Activated CD4-positive, CD25-positive, alpha-beta regulatory T cell treated with anti-CD3 and anti-CD28 coated beads, Interleukin-2, amount 50 U/mL, for 72 hours (primary cell): ENCODE measurements at places on chromosomes 11 and 22.

- DNase-seq = no peak
Observed at GRCh38 chr11:71156301-71156700, 96.1 kb downstream of the SHANK2 start.

DNA sequence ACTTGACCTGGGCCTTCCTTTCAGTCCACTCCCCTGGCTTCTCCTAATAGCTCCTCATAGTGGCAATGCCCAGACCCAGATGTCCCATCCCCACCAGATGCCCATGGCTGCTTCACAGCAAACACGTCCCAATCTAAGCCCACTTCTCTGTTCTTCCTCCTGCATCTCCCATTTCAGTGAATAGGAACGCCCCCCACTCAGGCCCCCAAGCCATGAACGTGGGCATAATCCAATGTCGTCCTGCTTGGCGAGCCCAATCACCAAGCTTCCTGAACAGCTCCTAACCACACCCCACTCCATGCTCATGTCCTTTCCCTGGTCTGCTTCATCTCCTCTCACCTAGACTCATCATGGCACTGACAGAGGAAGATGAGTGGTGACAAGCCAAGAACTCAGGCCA, 8.9 kb downstream of the IL18BP start:
- DNase-seq = no peak

DNA sequence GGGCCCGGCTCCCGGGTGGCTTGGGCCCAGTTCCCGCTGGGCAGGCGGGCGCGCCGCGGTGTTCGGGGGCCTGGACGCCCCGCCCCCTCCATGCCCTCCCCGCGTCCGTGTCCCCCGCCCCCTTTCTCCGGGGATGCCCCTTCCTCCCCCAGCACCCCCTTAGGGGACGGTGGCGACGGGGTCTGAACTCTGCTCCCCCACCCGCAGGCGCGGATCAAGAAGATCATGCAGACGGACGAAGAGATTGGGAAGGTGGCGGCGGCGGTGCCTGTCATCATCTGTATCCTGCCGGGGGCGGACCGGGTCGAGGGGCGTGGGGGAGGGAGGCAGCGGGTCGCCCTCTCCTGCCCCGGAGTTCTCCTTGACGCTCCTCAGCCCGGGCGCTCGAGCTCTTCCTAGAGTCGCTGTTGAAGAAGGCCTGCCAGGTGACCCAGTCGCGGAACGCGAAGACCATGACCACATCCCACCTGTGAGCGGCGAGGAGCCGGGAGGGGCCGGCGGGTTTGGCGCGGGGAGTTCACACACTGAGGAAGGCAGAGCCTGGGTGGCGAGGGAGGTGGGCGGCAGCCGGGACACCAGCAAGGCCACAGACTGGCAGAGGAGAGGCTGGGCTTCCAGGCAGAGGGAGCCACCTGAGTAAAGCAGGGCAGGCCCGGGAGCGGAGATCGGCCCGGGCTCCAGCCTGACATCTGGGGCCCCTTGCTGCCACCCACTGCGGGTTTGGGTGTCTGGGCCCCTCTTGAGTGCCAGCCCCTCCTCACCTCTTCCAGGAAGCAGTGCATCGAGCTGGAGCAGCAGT, 546 bp downstream of the DRAP1 start:
- no peak for DNase-seq

GRCh38 chr11:9784602-9785315, 120.9 kb downstream of the SWAP70 start:
- no peak for DNase-seq

DNA sequence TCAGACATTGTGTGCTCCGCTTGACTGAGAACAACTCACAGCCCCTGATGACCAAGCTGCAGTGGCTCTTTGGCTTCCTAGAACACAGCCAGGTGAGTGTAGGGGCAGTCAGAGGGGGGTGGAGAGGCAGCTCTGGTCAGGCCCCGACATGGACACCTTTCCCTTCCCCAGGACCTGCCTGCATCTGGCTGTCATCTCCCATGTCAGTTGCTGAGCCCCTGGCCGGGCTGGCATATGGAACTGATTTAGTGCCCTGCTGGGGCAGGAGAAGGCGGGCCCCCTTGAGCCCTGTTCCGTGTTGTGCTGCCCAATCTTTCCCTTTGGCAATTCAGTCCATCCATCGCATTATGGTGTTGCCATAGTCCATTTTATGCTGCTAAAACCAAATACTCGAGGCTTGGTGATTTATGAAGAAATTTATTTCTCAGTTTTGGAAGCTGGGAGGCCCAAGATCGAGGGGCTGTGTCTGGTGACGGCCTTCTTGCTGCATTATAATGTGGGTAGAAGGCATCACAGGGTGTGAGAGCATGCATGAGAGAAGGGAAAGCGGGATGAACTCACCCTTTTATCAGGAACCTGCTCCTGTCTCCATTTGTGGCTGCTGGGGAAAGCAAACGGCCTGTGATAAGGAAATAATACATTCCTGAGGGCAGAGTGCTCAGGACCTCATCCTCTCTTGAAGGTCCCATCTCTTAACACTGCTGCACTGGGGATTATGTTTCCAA, 19.0 kb downstream of the USP35 start:
- no peak for DNase-seq

DNA sequence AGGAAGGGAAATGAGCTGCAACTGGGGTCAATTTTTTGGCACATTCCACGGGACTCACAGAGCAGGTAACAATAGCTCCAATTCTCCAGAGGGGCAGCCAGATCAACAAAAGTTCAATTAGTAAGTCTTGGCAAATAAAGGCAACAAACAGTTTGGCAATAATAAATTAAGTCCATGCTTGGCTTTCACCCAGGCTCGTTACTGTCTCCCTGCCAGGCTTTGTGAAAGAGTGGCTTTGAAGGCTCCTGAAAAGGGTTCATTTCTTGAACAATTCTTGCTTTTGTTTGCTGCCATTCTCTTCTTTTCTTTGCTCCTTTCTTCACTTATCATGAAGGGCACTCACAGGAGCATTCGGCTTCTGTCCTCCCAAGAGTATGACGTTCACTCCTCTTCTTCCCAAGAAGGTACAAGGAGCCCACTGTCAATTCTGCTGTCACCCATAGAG, 123.3 kb downstream of the APIP start:
- no peak for DNase-seq

DNA sequence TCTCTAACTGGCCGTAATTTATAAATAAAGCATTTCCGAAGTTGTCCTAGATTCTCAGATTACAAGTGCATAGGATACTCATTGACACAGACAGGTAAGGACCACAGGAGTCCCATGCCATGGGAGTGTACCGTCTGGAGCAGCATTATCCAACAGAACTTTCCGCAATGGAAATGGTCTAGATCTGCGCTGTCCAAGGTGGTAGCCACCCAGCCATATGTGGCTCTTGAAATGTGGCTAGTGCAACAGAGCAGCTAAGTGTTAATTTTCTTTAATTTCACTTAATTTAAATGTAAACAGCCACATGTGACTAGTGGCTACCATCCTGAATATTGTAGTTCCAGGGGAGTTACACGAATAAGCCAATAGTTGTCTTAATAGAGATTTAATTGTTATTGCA, 71.3 kb downstream of the GALNT18 start:
- no peak for DNase-seq

DNA sequence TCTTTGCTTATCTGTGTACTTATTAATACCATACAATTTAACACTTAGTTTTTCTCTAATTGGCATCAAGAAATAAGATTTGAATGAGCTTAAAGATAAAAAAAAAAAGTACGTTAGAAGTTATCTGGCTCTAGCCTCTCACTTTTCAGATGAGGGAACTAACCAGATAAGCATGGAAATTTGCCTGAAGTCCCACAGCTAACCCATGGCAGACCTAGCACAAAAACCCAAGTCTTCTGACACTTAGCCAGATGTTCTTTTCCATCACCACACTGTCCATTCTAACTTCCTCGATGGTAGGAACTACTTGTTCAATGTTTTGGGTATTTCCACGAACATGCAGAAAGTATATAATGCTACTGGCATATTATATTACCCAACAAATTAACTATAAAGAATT, 7.4 kb upstream of the SOX6 start:
- no peak for DNase-seq

GRCh38 chr11:579830-580601, 3.7 kb downstream of the PHRF1 start:
- no peak for DNase-seq

DNA sequence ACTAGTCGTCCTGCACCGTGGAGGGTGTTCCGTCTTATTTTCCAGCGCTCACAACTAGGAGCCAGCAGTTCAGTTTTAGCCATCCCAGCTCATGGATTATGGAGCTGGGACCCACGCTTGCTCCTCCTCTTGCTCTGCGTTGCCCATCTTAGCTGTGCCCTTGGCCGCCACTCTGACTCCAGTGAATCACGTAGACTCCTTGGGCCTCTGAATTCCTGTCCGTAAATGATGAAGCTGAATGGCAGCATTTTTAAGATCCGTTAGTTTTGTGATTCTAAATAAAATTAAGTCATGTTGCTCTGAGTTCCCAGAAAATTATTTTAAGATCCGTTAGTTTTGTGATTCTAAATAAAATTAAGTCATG, 23.8 kb downstream of the BCR start:
- DNase-seq = no peak

- no peak for DNase-seq
Observed at GRCh38 chr11:75462117-75462653, 29.2 kb upstream of the KLHL35 start.
